Calu3 (cell line): ENCODE measurements at places on chromosomes 7 and 10. TPM values are rescaled to one million over a fixed set of nuclear protein-coding genes. Genes with fewer than 3 reads are reported as not detected.
A peak's percentile ranks its signal among the peaks of the same experiment; 100 is the strongest.

Gene ZNF736
- 8.6 and 9.2 TPM in 2 replicates for total RNA-seq

DNA sequence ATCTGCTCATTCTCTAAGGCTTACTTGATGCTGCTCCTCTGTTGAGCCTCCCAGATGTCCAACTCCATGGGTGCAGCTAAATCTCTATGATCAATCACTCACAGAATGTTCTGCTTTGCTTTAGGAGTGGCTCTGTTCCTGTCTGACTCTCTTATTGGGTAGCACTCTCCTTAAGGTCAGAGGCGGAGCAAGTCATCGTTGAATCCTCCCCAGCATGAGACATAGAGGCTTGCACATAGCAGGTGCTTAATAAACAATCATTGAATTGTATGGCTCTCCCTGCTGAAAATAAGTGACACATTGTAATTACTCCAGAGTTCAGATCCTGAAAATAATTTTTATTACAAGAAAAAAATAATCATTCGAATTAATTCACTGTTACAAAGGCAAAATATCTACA is 69.7 kb downstream of the NPS start:
- DNase-seq = no peak

Gene PLEKHS1
- 5.9 and 13.8 TPM in 2 replicates for total RNA-seq

GRCh38 chr7:5697754-5698424 is 83.6 kb downstream of the RNF216 start:
- DNase-seq = no peak

GRCh38 chr7:786472-787255 is 45.6 kb upstream of the SUN1 start:
- peak; percentile 89 for DNase-seq

Gene PGAM2
- 0.87 TPM in 1 of 2 replicates, not detected in the other for total RNA-seq
